ENCODE measurements at places on chromosomes 7 and 10.

DNA sequence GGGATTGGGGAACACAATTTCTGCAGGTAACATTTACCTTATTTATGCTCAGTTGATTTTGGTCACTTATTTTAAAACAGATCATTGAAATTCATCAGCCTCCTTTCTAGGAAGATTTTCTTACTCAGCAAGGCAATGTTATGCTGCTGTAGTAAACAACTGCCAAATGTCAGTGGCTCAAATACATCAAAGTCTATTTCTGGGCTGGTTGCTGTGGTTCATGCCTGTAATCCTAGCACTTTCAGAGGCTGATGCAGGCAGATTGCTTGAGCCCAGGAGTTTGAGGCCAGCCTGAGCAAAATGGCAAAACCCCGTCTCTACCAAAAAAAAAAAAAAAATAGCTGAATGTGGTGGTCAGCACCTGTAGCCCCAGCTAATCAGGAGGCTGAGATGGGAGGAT lies 25.9 kb downstream of the HABP2 start:
- DNase-seq: no peak

DNA sequence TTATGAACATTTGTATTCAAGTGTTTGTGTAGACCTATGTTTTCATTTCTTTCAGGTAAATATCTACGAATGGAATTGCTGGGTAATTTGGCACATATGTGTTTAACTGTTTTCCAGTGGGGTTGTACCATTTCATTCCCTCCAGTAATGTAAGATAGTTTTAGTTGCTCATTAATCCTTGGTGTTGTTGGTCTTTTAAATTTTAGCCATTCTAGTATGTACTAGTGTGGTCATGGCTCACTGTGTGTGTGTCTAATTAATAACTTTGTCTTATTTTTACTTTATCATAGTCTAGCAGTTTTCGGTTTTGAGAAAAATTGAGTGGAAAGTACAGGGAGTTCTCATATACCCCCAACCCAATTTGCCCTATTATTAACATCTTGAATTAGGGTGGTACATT lies 278.8 kb downstream of the CAMK1D start:
- DNase-seq: no peak

- peak; percentile 54 for DNase-seq
Measured at GRCh38 chr10:22251751-22252223, 34.0 kb upstream of the EBLN1 start.

DNA sequence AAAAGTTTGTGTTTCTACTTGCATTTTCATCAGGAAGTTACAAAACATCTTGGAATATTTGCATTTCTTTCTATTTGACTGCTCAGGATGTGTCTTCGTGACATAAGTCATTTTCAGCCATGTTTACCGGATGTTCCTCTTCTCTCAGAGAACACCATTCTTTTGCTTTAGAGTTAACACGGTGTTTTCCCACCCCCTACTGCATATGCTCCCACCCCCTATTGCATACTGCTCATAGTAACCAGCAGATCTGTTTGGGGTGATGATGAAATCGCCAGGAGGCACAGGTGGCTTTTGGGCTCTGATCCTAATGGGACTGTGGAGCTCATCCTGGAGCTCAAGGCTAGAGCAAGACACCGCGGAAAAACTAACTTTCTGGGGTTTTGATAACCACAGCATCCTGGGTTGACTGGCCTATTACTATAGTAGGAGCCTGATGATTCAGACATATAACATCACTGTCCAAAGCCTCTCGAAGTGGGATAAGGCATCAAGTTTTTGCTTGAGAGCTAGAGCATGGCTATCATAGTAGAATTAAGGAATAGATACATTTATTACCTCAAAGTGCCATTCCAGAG lies 65.1 kb upstream of the BET1 start:
- DNase-seq: no peak

- no peak for DNase-seq
Measured at GRCh38 chr10:21534604-21535493, 817 bp downstream of the MLLT10 start.

GRCh38 chr10:12327476-12327875 lies 21.9 kb upstream of the CAMK1D start:
- DNase-seq: no peak

- no peak for DNase-seq
Measured at GRCh38 chr10:66782776-66783175, 143.1 kb upstream of the LRRTM3 start.

DNA sequence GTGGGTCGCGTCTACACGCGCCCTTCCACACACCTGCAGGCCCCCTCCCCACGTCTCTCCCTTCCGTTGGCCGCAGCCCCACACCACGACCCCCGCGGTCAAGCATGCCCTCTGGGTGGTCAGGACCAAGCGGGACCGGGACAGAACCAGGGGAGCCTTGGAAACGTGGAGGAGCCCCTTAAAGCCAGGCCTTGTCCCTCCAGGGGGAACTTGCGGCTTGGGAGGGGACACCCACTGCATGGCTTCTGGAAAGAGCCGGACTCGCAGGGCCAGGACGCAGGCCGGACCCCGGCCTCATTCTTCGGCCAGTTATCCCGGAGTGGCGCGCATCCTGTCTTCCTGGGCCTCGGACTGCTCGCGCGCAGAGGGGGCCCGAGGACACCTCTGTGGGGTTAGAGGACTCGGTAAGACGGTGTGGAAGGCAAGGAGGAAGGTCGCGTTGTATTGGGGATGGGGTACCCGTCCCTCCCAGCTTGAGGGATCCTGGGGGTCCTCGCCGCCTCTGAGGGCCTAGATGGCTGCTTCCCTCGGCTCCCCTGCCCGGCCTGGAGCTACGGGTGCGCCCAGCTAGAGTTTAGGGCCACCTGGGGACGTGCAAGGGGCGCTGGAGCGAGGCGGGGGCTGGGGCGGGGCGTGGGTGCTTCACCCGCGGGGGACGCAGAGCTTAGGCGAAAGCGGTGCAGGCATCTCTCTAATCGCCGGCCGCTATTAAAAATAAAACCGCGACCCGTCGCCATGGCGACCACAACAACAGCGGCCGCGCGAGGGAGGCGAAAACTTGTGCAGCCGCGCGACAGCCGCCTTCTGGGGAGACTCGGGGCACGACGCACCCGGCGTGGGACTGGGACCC lies 1.8 kb upstream of the PDGFA start:
- peak; percentile 45 for DNase-seq

DNA sequence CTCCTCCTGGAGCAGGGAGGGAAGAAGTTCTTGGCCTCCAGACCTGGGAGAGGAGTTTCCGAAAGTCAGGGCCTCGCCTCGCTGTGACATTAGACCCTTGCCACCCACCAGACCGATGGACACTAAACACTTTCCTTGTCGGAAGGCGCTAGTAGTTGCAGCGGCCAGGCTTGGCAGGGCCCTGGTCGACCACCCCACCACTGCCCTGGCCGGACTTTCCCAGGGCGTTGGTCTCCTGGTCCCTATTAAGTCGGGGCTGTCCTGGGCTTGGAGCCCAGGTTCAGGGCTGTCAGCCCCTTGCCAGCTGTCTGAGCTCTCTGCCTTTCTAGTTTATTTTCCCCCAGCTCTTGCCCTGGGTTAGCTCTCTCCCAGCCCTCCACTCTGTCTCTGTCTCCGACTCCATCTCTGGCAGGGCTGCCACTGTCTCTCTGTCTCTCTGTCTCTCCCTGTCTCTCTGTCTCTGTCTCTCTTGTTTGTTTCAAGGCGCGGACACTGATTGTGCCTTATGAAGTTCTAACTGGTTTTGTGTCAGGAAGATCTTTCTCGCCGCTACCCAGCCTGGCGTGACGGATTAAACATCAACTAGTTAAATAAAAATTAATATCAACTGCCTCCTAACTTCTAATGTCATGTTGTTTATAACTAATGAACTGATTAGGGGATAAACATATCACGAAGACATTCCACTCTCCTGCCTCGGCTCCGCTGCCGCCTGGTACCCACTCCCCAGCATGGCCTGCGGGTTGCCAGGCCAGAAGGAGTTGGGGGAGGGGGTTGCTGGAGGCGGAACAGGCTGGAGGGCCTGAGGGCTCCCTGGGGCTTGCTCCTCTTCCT lies 13.8 kb upstream of the PAX2 start:
- no peak for DNase-seq

- DNase-seq: no peak
Measured at GRCh38 chr7:126489874-126490273, 762.9 kb downstream of the GRM8 start.

- no peak for DNase-seq
Measured at GRCh38 chr7:141074162-141074991, 513 bp downstream of the TMEM178B start.

GRCh38 chr10:86155054-86155921 lies 211.3 kb downstream of the GRID1 start:
- no peak for DNase-seq

- DNase-seq: no peak
Measured at GRCh38 chr10:128814782-128815181, 652.3 kb upstream of the MGMT start.

GRCh38 chr10:61837755-61838171 lies 63.7 kb upstream of the ARID5B start:
- no peak for DNase-seq

GRCh38 chr10:61941202-61941681 lies 39.7 kb downstream of the ARID5B start:
- no peak for DNase-seq

- DNase-seq: no peak
Measured at GRCh38 chr10:133464582-133465031, 10.9 kb downstream of the SCART1 start.

DNA sequence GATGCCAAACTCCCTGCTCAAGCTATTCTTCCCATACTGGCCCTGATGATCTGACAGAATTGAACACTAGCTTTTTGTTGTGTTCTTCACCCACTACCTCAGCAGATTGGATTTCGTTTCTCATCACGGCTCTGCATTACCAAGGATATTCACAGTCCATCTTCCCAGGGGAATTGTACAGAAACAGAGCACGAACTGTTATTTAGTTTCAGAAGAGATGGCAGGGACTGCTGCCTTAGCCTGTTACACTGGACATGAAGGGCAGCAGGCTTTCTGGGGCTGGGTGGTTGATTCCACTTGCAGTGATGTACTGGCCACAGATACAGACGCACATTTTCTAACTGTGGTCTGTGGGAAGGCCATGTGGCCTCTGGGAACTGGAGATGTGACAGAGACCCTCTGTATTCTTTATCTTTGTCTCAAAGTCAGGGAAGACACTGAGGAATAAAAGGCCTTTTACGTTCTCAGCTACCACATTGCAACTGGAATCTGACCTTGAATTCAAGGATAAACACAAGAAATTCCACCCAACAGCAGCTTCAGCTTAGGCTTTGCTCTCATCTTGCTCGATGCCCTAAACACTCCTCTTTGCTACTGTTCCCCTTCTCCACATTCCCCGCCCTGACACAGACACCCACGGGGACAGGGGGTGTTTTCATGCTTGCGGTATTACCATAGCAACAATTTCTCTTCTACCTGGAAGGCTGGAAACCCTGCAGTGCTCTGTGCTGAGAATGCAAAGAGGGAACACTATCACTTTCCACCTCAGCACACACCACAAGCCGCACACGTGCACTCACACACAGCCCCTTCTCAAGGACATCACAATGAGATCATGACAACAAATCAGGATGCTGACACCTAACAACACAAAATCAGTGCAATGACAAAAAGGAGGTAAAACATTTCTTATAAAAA lies 81.7 kb downstream of the RNF216 start:
- DNase-seq: no peak

GRCh38 chr7:73871163-73872011 lies 10.4 kb downstream of the TMEM270 start:
- peak; percentile 44 for DNase-seq

DNA sequence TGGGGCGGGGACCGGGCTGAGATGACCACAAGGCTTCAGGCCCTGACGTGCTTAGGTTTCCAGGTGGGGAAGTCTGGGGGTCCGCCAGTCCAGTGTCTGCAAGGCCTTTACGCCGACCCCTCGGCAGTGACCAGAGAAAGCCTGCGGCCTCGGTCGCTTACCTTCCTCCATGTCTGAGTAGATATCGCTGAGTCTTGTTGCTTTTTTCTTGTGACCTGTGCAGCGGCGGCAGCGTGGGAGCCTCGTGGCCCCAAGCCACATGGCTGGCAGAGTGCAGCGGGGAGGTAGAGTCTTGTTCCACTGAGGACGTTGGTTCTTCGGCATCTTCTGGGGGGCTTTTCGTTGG lies 329 bp downstream of the NOLC1 start:
- peak; percentile 8 for DNase-seq

GRCh38 chr7:18558503-18558902 lies 63.0 kb downstream of the HDAC9 start:
- peak; percentile 12 for DNase-seq

- DNase-seq: peak; percentile 31
Measured at GRCh38 chr10:129417870-129418269, 49.2 kb upstream of the MGMT start.

GRCh38 chr10:16016688-16017087 lies 156.4 kb upstream of the MINDY3 start:
- DNase-seq: no peak

DNA sequence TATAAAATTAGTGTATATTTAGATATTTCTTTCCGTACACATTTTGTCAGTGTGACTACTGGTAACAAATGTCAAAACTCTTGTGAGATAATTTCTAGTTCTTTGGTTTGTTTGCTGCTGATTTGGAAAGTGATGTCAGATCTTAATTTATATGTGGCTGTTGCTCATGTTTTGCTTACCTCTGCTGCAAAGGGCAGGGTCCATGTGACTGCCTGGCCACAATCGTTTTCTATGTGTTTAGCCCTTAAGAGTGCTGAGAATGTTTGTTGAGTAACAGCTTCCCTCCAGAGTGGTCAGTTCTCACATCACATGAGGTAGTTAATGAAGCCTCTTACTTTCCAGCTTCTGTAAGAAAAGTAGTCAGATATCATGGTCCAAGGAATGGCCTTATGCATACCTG lies 4.2 kb downstream of the NRBF2 start:
- DNase-seq: peak; percentile 69

- no peak for DNase-seq
Measured at GRCh38 chr10:88765816-88766215, 6.0 kb downstream of the LIPN start.

GRCh38 chr7:96329241-96329640 lies 7.3 kb upstream of the SLC25A13 start:
- no peak for DNase-seq

DNA sequence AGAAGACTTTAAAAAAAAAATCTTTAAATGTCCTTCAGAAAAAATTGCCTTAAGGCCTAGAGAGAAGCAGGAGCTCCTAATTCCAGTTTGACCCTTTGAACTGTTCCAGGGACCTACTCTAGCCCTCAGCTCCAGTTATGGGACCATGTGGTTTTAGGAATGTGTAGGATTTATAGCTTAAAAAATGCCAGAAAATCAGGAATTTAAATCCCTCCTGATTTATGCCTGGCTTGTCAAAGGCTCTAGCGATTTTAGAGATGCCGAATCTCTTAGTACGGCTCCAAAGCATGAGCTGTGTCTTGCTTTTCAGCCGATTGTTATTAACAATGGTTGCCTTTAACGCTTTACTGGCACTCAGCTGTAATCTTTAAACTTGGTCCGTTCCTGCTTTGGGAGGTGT lies 130.6 kb upstream of the NPVF start:
- DNase-seq: no peak

GRCh38 chr10:20958225-20958624 lies 61.1 kb upstream of the NEBL start:
- no peak for DNase-seq

- DNase-seq: no peak
Measured at GRCh38 chr10:71460615-71461014, 63.9 kb downstream of the CDH23 start.

All from AG10803 (cell line).